ENCODE measurements at places on chromosomes 4 and X. TPM values are rescaled to one million over a fixed set of nuclear protein-coding genes. Genes with fewer than 3 reads are reported as not detected.

- DNase-seq, result no peak
Observed at GRCh38 chrX:105765691-105766090, 56.6 kb upstream of the NRK start.

DNA sequence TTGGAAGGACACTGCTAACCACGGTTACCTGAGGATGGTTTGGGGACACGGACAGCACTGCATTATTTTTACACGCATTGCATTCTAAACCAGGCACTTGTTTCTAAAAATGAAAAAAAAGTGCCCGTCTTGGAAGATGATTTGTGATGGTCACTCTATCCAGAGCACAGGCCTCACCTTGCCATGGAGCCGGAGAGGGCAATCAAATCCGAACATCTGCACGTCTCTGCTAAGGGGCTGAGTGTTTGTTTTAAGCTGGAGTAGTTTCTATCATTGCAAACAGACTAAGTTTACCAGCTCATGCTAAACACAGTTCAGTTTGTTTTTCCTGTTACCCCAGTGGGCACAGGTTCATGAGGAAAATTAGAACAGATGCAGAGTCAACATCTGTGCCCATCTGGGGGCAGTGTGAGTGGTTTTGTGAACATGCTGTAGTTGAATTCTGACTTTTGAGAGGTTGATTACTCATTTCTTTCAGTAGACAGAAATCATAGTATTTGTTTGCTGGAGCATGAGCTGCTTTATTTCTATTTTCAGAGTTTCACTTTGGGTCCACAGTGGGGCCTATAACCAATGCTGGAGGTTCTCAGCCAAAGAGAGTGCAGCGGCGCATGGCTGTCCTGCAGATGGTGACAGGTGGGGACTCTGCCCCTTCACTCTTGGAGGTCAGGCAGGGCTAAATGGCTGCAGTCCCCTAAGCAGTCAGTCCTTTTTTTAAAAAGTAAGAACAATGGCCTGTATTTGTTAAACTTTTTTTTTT, 65.4 kb upstream of the ENPP6 start:
- DNase-seq, result no peak

DNA sequence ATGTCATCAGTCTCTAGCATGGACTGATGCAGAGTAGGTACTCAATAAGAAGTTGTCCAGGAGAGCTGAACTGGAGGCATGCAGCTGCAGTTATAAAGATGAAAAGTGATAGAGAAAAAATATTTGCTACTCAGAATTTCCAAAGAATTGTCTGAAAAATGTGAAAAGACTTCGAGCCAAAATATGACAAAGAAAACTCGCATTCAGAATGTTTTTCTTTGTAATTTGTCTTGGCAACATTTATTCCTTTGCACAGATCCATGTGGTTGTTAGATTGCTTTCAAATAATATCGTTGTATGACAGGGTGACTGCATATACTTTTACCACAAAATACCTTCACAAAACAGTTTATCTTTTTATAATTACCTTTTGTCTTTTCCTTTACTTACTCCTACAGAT, 128.0 kb upstream of the SLC4A4 start:
- DNase-seq, result no peak

DNA sequence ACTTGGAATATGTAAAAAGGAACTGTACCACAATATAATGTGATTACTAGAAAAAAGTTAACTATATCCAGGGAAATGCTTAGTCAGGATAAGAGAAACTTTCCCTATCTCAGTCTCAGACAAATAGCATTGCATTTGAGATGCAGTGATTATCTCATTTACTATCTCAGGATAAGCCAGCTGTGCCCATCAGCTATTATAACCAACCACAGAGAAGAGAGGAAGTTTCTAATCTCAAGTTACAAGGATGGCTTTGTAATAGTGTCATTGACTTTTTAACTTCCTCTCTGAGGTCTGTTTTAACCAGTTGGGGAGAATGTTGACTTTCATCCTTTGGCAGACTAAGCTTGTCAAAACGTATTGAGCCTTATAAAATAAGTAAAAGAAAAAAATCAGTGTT, 56.5 kb downstream of the SNX25 start:
- no peak for DNase-seq

DNA sequence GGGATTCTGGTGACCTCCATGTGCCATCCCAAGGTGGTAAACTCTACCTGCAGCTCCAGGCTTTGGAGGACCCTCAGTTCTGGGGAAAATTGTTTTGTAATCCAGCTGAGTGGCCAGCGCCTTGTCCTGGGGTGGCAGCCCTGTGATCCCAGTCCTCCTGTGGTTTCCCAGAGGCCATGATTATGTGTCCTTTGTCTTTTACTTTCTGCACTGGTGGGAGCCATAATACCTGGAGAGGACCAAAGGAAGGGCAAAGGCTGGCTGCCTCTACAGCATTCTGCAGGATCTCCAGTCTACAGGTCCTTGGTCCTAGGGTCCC, 64.0 kb downstream of the NBDY start:
- no peak for DNase-seq

DNA sequence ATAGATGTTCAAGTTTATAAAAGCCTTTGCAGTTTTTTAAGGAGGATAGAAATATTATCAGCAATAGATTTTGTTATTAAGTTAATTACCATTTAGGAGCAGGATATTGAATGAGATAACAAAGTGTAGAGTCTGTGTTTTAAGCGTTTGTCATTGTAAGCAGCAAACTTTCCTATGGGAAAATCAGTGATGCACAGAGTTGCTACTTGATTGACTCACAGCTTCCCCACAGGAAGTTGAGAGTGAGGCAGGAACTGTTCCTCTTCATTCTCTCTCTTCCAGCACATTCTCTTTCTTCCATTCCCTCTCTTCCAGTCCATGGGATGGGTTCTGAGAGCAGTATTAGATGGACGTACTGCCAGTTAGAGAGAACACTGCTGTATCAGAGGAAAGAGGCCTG, 867.7 kb upstream of the AGA start:
- no peak for DNase-seq

GRCh38 chrX:37380924-37381323, 31.8 kb downstream of the PRRG1 start:
- no peak for DNase-seq

GRCh38 chr4:113433116-113433515, 328.4 kb downstream of the CAMK2D start:
- DNase-seq, result no peak

GRCh38 chr4:81003597-81004111, 26.9 kb upstream of the BMP3 start:
- no peak for DNase-seq

DNA sequence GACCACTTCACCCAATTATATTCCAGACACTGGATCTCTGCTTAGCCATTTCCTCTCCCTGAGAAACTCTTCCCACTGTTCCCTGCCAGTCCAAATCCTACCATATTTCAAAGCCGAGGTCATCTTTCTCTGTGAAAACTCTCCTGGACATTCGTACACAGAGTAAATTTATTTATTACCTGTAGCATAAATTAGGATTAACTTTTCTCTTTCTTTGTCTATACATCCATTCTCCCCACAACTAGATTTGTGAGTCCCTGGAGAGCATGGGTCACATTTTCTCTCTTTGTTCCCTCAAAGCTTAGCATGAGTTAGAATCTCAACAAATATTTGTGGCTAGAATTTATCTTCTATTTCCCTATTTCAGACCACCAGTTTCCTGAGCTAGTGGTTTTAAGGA, 27.8 kb upstream of the SMIM10 start:
- no peak for DNase-seq

GRCh38 chrX:115649461-115650063, 88.6 kb downstream of the PLS3 start:
- DNase-seq, result no peak

DNA sequence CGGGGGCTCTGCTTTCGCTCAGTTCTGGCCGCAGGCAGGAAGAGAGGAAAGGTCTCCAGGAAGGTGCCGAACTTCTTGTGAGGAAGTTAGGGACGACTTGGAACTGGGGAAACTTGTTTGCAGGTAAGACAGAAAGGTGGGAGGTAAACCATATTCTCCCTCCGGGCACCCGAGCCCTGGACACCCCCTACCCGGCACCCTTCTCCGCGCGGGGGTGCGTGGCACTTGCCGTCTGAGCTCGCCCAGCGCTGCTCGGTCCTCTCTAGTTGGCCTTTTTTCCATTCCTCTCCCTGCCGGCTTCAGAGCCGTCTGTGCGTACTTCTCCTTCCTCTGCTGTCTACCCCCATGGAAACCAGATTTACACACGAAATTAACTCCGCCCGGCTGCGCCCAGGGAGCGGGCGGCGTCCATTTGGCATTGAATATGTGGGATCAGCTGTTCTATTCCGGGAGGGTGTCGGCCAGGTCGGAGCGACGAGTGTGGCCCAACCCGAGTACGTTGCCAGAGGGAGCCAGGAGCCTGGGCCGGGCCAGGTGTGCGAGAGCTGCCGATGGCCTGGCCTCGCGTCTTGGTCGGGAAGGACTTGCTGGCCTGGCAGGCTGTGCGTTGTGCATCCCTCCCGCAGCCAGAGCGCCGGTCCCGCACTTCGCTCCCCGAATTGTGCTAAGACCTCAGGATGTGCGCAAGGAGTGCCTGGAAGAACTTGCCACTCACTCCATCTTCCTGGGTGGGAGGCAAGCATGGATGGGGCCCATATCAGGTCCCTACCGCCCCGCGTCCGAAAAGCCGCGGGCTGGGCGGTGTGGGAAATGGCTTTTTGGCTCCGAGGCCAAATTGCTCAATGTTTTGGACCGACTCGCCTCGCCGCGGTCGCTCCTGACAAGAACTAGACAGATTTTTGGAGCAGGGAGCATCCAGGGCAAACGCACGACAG, 1.7 kb downstream of the PDGFRA start:
- peak; percentile 75 for DNase-seq

GATA1 gene
- not detected for total RNA-seq

NXF2B gene
- 0.11 TPM for total RNA-seq

TBC1D1 gene
- 102 TPM for total RNA-seq

VSIG4 gene
- not detected for total RNA-seq

ADH7 gene
- total RNA-seq, result not detected

MAGED4 gene
- total RNA-seq, result 54.0 TPM

UGT2A2 gene
- total RNA-seq, result 0.11 TPM

PPEF2 gene
- total RNA-seq, result not detected

PCDH19 gene
- total RNA-seq, result 2.4 TPM

KIF4A gene
- 36.0 TPM for total RNA-seq

ANK2 gene
- 18.2 TPM for total RNA-seq

FRG2 gene
- total RNA-seq, result 0.18 TPM

Measured in H7 (cell line).